ENCODE measurements at places on chromosomes 1 and 21. TPM values are rescaled to one million over a fixed set of nuclear protein-coding genes. Genes with fewer than 3 reads are reported as not detected.

Gene FAM3B
- not detected for total RNA-seq

Gene ADAM30
- total RNA-seq, result not detected

Gene LCE2C
- total RNA-seq, result not detected

Gene FGR
- total RNA-seq, result 12.2 TPM

Gene GRHL3
- not detected for total RNA-seq

DNA sequence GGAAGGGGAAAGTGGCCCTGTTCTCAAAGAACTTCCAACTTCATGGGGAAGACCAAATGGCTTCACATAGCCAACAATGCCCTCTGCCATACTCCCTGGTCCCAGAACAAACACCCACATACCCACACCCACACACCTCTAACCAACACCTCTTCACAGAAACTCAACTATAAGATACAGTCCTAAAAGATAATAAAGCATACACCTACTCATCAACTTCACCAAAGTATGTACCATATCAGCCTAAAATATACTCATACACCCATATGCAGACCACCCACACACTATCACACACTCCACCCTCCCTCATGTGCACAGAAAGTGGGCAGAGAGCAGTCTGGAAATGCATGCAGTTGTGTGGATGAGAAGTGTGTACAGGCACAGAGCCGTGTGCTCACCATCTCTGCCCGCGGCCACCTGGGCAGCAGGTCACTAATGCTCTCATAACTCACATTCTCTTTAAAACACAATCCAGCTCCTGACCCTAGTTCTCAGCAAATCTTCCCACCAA, 27.7 kb downstream of the IQGAP3 start:
- no peak for DNase-seq

GRCh38 chr21:39088031-39088370, 95.2 kb downstream of the PSMG1 start:
- DNase-seq, result no peak

GRCh38 chr1:228899421-228899956, 164.2 kb downstream of the RHOU start:
- DNase-seq, result no peak

- no peak for DNase-seq
These were observed 3.7 kb upstream of the SERPINC1 start for GRCh38 chr1:173920861-173921260.

- DNase-seq, result no peak
These were observed 360.3 kb downstream of the NEGR1 start for GRCh38 chr1:71921935-71922559.

- DNase-seq, result no peak
These were observed 40.7 kb downstream of the ZNF281 start for GRCh38 chr1:200369131-200369530.

- peak; percentile 83 for DNase-seq
These were observed 16.9 kb downstream of the RPTN start for GRCh38 chr1:152141971-152142584.

All from esophagus muscularis mucosa (tissue), 4 donors.